Thoracic aorta endothelial cell (primary cell): ENCODE measurements at places on chromosomes 5 and 9. TPM values are rescaled to one million over a fixed set of nuclear protein-coding genes. Genes with fewer than 3 reads are reported as not detected.

Gene AFAP1L1
- 102 and 142 TPM in 2 replicates for total RNA-seq

Gene PCDHGA10
- 4.7 and 5.5 TPM in 2 replicates for total RNA-seq

Gene RETREG1
- total RNA-seq, result 0.27 and 0.65 TPM in 2 replicates

Gene POU5F2
- total RNA-seq, result 3.2 and 3.9 TPM in 2 replicates

Gene OSMR
- 23.7 and 59.1 TPM in 2 replicates for total RNA-seq

Gene ZNG1C
- 33.8 and 36.7 TPM in 2 replicates for total RNA-seq

Gene C5orf58
- not detected in 2 replicates for total RNA-seq

Gene OTULIN
- total RNA-seq, result 34.4 and 36.8 TPM in 2 replicates

Gene NMUR2
- not detected in 2 replicates for total RNA-seq

Gene TAF11L10
- not detected in 2 replicates for total RNA-seq

Gene HRCT1
- total RNA-seq, result 2.0 and 2.7 TPM in 2 replicates

Gene CATSPER3
- not detected in 2 replicates for total RNA-seq

Gene DEPDC1B
- 22.3 and 32.4 TPM in 2 replicates for total RNA-seq

Gene BARX1
- total RNA-seq, result not detected in 2 replicates

Gene CARD9
- total RNA-seq, result 0.40 and 0.57 TPM in 2 replicates

Gene GPR151
- not detected in 2 replicates for total RNA-seq
